ENCODE measurements at places on chromosomes 2 and 18.

DNA sequence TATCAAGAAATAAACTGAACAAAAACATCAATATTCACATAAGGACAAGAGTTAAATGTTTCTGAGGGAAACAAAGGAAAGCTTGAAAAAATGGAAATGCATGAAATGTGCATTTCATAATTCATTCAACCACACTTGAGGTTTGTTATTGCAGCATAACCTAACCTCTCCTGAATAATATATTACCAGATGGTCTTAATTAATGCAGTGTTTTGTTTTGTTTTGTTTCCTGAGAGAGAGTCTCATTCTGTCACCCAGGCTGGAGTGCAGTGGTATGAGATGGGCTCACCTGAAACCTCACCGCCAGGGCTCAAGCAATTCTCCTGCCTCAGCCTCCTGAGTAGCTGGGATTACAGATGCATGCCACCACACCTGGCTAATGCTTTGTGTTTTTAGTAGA lies 139.9 kb upstream of the PIEZO2 start:
- H3K27me3 ChIP-seq = peaks cover 48% of the 10 kb centered on the region
- H3K36me3 ChIP-seq = no peaks in the 10 kb centered on the region
- no peak overlapping the region for H3K4me3 ChIP-seq
- no peak overlapping the region for H3K27ac ChIP-seq
- DNase-seq = no peak
- H3K4me1 ChIP-seq = no peaks in the 10 kb centered on the region

- H3K4me3 ChIP-seq = no peak overlapping the region
- H3K36me3 ChIP-seq = no peaks in the 10 kb centered on the region
- H3K27ac ChIP-seq = no peak overlapping the region
- H3K4me1 ChIP-seq = no peaks in the 10 kb centered on the region
- no peaks in the 10 kb centered on the region for H3K27me3 ChIP-seq
Measured at GRCh38 chr2:22719396-22719795, 665.6 kb upstream of the KLHL29 start.

DNA sequence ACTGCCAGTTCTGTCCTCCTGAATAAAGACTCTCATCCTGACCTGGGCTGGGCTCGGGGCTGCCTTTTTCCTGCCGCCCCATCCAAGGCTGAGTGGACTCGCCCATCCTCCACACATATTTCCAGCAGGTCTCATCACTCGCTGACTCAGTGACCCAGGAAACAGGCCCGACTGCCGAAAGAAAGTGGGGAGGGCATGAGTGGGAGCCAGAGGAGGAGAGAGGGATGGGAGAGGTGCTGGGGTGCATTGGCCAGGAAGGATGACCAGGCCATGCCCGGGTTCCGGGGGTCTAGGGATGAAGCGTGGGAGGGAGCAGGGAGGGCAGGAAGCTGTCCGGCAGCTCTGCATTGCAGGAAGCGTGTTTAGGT lies 66.7 kb downstream of the TWIST2 start:
- H3K4me3 ChIP-seq = no peak overlapping the region
- no peak overlapping the region for H3K27ac ChIP-seq
- no peak for DNase-seq
- H3K4me1 ChIP-seq = 0 out of 2 replicates have a peak, but pooled peaks cover 5% of the 10 kb centered on the region
- no peaks in the 10 kb centered on the region for H3K36me3 ChIP-seq

GRCh38 chr2:118061135-118061955 lies 26.9 kb upstream of the INSIG2 start:
- no peaks in the 10 kb centered on the region for H3K27me3 ChIP-seq
- no peak overlapping the region for H3K27ac ChIP-seq
- no peak for DNase-seq

DNA sequence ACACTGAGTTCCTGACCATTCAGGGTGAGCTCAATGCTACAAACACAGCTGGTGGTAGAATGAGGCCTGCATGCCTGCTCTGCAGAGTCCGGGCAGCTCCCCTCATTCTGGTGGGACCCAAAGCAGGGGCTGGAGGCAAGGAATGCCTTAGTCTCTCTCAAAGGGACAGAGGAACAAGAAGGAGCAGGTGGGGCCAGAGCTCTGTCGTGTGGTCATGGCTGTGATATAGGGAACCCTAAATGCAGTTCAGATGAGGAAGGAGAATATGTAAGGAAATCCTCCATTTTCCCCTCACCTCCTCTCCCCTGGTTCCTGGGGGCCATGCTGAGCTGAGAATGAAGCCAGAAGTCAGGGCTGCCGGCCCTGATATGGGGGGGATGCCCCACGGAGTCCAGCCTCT lies 334.3 kb downstream of the CYP26B1 start:
- no peak overlapping the region for H3K4me3 ChIP-seq
- no peak for DNase-seq
- H3K36me3 ChIP-seq = no peaks in the 10 kb centered on the region
- H3K27me3 ChIP-seq = no peaks in the 10 kb centered on the region
- H3K27ac ChIP-seq = no peak overlapping the region
- H3K4me1 ChIP-seq = no peaks in the 10 kb centered on the region

- no peak overlapping the region for H3K27ac ChIP-seq
- no peaks in the 10 kb centered on the region for H3K27me3 ChIP-seq
- no peak for DNase-seq
- H3K36me3 ChIP-seq = peaks cover 7% of the 10 kb centered on the region
- no peaks in the 10 kb centered on the region for H3K4me1 ChIP-seq
Measured at GRCh38 chr2:62964050-62964449, 86.6 kb upstream of the OTX1 start.

DNA sequence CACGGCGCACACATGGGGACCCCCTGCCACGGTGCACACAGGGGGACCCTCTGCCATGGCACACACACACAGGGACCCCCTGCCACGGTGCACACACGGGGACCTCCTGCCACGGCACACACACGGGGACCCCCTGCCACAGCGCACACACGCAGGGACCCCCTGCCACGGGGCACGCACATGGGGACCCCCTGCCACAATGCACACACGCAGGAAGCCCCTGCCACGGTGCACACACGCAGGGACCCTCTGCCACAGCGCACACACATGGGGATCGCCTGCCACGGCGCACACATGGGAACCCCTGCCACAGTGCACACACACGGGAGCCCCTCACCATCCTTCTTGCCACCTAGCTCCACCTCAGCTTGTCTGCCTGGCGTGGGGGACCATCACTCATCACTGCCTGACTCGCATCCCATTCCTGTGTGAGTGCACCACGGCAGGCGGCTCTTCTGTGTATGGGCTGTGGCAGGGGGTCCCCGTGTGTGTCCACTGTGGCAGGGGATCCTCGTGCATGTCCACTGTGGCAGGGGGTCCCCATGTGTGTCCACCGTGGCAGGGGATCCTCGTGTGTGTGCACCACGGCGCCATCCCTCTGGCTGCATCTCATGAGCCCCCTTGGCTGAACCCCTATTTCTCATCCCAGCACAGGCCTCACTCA lies 206.7 kb downstream of the EIPR1 start:
- no peak overlapping the region for H3K27ac ChIP-seq
- no peak overlapping the region for H3K4me3 ChIP-seq

DNA sequence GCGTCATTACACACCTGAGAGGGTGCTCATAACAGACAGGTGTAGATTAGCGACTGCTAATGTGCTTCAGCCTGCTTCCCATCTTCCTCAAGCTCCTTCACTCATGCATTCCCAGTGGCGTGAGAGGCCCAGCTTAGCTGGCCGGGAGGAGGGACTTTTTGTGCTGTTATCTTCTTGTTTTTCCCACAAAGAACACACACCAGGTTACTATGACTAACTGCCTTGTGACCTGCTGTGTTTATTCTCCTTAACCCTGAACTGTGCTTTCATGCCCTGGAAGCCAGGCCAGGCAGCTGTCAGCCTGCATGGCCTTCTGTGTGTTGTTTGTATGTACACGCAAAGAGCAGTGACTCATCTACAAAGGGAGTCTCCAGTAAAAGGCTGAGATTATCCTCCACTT lies 143.8 kb downstream of the PIEZO2 start:
- peaks cover 10% of the 10 kb centered on the region for H3K27me3 ChIP-seq
- H3K27ac ChIP-seq = no peak overlapping the region
- no peak for DNase-seq
- H3K36me3 ChIP-seq = no peaks in the 10 kb centered on the region
- no peak overlapping the region for H3K4me3 ChIP-seq
- no peaks in the 10 kb centered on the region for H3K4me1 ChIP-seq

DNA sequence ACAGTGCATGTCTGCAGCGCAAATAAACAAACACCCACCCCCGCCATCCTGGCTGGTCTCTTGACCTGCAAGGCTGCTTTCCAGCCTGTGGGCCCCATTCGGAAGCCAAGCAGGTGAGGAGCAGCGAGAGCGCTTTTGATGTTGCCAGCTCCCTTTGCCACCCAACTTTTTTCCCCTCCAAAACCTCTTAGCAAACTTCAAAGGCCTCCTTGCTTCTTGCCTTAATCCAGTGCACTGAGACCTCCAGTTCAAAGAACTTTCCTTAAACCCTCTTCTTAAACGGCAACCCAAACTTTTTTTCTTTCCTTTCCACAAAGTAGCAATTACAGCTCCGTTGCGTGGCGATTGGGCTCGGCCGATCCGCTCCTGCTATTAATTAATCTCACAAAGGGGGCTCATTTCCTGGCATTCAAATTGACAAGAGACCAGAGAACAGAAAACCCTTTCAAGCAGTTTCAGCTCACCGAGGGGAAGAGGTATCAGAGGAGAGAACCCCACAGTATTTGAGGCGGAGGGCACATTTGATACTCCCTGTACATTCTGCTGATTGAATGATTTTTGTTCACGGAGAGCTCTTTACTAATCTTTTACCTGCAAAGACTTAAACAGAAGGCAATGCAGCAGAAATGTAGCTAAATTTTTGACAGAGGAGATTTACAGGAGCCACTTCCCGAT lies 531.4 kb downstream of the TMEM182 start:
- H3K36me3 ChIP-seq = no peaks in the 10 kb centered on the region
- no peaks in the 10 kb centered on the region for H3K4me1 ChIP-seq
- no peak overlapping the region for H3K27ac ChIP-seq
- H3K4me3 ChIP-seq = no peak overlapping the region
- no peaks in the 10 kb centered on the region for H3K27me3 ChIP-seq

DNA sequence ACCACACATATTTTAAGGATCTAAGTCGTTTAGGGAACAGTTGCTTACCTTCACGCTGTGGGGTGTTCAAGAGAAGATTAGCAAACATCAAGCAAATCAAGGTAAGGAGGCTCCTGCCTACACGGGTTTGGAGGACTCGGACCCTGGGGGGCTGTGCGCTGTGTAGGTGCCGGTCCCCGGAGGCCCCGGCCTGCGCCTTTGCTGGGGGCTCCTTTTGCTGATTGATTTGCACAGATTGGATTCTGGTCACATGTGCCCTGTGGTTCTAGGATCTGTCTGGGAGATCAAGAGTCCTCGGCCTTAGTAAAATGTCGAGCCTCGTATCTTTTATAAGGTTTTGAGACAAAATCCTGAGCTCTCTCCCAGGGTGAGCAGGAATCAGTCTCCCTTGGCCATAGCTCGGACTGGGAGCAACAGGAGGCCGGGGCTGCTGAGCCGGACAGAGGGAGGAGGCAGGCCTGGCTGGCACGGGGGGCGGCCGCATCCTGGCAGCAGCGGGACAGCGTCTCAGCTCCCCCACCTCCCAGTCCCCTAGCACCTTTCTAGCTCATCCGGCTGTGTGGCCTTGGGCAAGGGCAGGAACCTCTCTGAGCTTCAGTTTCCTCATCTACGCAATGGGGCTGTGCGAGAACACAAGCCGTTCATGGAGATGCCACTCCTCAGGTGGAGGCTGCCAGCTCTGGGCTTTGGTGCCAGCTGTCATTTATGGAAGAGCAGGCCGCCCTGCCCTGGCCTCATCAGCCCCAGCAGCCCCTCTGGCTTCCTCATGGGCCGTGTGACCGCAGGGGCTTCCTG lies 147.2 kb downstream of the MBP start:
- no peaks in the 10 kb centered on the region for H3K27me3 ChIP-seq
- H3K4me3 ChIP-seq = no peak overlapping the region
- no peak overlapping the region for H3K27ac ChIP-seq
- H3K36me3 ChIP-seq = no peaks in the 10 kb centered on the region

Measured in HCT116 (cell line).